ENCODE measurements at places on chromosomes 11 and 22. TPM values are rescaled to one million over a fixed set of nuclear protein-coding genes. Genes with fewer than 3 reads are reported as not detected.

The SAA1 gene
- total RNA-seq: not detected

The SNU13 gene
- total RNA-seq: 187 TPM

The UCP3 gene
- total RNA-seq: 5.4 TPM

The DEUP1 gene
- total RNA-seq: not detected

The BARX2 gene
- total RNA-seq: 5.8 TPM

The LPXN gene
- 113 TPM for total RNA-seq

The LAYN gene
- 15.6 TPM for total RNA-seq

The CWF19L2 gene
- total RNA-seq: 16.2 TPM

The CATSPER1 gene
- total RNA-seq: not detected

The C22orf42 gene
- not detected for total RNA-seq

The CHEK1 gene
- 180 TPM for total RNA-seq

The CABP4 gene
- 8.9 TPM for total RNA-seq

The MGAT3 gene
- total RNA-seq: 1.2 TPM

The MS4A15 gene
- not detected for total RNA-seq

The GALNT18 gene
- 2.4 TPM for total RNA-seq
